CD8-positive, alpha-beta memory T cell (primary cell): ENCODE measurements at places on chromosomes 12 and 14. TPM values are rescaled to one million over a fixed set of nuclear protein-coding genes. Genes with fewer than 3 reads are reported as not detected.

- no peaks in the 10 kb centered on the region for H3K36me3 ChIP-seq
- no peak overlapping the region for H3K27ac ChIP-seq
- H3K27me3 ChIP-seq, result no peaks in the 10 kb centered on the region
- DNase-seq, result no peak
- no peak overlapping the region for H3K4me3 ChIP-seq
These were observed 24.0 kb upstream of the PLBD1 start for GRCh38 chr12:14591719-14592118.

DNA sequence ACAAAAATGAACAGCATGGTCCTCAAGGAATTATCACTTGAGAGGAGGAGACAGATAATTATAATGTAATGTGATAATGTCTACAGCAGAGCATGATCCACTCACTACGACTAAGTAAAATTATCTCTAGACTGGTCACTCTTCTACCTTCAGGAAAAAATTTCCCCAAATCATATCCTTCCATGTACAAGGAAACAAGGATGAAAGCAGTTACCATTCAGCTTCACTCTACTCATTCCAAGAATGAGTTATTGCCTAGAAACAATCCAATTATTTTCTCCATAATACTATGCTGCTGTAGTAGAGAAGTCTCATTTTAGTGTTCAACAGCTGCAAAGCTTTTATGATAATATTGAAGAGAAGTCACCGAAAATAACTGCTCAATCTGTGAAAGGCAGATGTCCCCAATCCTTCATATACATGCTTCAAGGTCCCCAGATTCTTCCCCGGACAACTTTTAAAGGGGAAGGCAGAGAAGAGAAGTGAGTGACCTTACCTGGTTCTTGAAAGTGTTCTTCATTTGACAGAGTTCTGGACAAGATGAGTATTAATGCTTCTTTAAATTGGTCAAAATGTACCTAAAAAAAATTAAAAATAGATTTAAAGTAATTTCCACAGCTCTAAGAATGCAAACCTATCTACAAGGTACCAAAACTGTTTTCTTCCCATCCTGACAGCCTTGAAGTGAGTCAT is 24.6 kb downstream of the NIN start:
- H3K4me3 ChIP-seq, result no peak overlapping the region
- peaks cover 19% of the 10 kb centered on the region for H3K36me3 ChIP-seq
- no peak for DNase-seq
- no peak overlapping the region for H3K27ac ChIP-seq

GRCh38 chr14:75486318-75486717 is 36.0 kb upstream of the BATF start:
- peaks cover 7% of the 10 kb centered on the region for H3K4me1 ChIP-seq
- H3K27me3 ChIP-seq, result no peaks in the 10 kb centered on the region
- H3K4me3 ChIP-seq, result no peak overlapping the region
- H3K36me3 ChIP-seq, result no peaks in the 10 kb centered on the region

The CFAP54 gene
- 0.66 TPM for total RNA-seq

- no peaks in the 10 kb centered on the region for H3K27me3 ChIP-seq
- no peak for DNase-seq
- no peaks in the 10 kb centered on the region for H3K36me3 ChIP-seq
- no peaks in the 10 kb centered on the region for H3K4me1 ChIP-seq
- H3K4me3 ChIP-seq, result no peak overlapping the region
These were observed 296.1 kb downstream of the AKAP6 start for GRCh38 chr14:32625211-32625610.

- no peaks in the 10 kb centered on the region for H3K4me1 ChIP-seq
- no peaks in the 10 kb centered on the region for H3K27me3 ChIP-seq
- no peak overlapping the region for H3K27ac ChIP-seq
- no peaks in the 10 kb centered on the region for H3K36me3 ChIP-seq
- no peak for DNase-seq
These were observed 301.9 kb downstream of the CCER1 start for GRCh38 chr12:90653040-90653439.

DNA sequence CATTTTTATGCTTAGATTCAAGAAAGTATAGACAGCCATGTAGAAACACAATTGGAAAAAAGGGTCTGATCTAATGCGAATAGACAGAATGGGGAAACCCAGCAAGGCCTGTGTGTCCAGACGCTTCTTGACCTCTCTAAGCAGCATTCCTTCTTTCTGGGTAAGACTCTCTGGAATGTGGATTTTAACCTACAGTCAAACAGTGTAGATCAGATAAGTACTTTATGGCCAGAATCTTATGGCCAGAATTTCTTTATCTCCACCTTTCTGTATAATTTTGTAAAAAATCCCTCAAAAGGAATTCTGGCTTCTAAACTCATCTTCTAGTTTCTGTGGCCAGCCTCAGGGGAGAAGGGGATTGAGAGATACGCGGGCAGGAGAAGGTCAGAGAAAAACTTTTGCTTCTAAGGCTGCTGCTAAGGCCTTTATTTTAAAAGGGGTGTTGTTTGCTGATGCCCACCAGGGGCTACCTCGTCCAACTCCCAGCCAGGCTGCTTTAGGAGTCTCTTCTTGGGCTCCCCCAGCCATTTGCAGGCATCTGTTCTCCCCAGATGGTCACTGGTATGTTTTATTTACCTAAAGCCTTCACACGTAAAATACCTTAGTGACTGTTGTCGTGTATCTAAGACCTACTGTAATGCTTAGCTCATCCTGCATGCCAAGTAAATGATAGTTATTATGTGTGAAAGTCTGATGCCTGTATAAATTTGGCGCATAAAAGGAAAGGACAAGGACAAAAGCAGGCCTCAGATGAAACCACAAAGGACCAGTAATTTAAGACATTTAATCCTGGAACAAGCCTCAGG is 68.4 kb downstream of the ANO6 start:
- no peak overlapping the region for H3K27ac ChIP-seq
- DNase-seq, result no peak
- H3K36me3 ChIP-seq, result no peaks in the 10 kb centered on the region
- H3K4me3 ChIP-seq, result no peak overlapping the region
